H4 (cell line): ENCODE measurements at places on chromosomes 1 and 21. TPM values are rescaled to one million over a fixed set of nuclear protein-coding genes. Genes with fewer than 3 reads are reported as not detected.

The GPA33 gene
- total RNA-seq: not detected in 2 replicates

The TMEM59 gene
- total RNA-seq: 419 and 447 TPM in 2 replicates

The TMEM9 gene
- 81.6 and 97.5 TPM in 2 replicates for total RNA-seq

The EDARADD gene
- 1.1 and 3.7 TPM in 2 replicates for total RNA-seq

The UTP25 gene
- total RNA-seq: 5.6 and 5.7 TPM in 2 replicates

The CYP4B1 gene
- total RNA-seq: not detected in 2 replicates

GRCh38 chr21:37792046-37792445, 124.2 kb downstream of the KCNJ6 start:
- no peak for DNase-seq

DNA sequence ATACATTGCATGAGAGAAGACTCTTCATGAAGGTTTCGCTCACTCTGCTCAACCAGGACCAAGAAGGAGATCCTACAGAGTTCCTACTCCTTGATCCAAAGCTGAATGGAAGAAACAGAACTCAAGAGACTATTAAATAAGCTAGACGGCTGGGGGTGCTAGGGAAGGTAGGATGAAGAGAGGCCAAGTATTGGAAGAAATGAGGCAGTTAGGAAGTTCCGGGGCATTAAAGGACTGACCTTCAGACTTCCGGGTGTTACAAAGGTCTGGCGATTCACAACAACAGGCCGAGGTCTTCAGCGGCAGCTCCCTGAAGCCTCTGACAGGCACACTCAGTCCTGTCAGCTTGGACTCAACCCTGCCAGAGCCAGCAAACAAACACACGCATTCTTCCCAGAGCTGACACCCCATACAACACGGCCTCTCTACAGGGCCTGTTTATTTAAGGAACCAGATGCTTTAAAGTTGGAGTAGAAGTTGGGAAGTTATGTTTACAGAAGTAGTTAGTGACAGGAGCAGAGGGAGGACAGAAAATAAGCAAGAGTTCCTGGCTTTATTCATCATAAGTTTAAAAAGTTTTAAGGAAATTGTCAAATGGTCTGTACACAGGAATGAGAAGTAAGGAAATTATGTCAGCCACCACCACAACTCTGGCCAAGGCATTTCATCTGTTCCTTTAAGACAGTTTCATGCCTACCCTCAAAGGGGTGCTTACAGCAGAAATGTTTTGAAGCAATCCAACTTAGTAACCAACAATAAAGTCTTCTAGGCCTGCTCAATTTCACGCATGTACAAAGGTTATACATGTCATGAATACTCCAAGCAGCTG, 4.7 kb downstream of the SORT1 start:
- peak; percentile 41 for DNase-seq

- DNase-seq: no peak
Observed at GRCh38 chr1:233897325-233898162, 6.9 kb upstream of the SLC35F3 start.

DNA sequence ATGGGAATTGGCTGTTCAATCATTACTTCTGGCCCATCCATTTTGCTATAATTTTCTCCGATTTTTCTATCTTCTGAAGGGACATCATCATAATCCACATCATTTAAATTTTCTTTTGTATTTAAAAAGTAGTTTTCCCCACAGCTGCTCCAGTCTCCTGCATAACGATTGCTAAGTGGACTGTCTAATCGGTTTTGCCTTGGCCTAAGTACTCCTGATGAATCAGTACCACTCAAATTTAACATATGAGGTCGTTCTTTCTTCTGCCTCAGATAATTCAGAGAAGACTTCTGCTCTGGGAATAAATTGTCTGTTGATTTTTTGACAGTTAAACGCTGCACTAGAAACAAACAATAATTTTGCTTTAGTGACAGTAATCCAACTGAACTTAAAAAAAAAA, 41.9 kb downstream of the SYDE2 start:
- DNase-seq: no peak

GRCh38 chr21:38794978-38795377, 10.8 kb upstream of the ETS2 start:
- no peak for DNase-seq

DNA sequence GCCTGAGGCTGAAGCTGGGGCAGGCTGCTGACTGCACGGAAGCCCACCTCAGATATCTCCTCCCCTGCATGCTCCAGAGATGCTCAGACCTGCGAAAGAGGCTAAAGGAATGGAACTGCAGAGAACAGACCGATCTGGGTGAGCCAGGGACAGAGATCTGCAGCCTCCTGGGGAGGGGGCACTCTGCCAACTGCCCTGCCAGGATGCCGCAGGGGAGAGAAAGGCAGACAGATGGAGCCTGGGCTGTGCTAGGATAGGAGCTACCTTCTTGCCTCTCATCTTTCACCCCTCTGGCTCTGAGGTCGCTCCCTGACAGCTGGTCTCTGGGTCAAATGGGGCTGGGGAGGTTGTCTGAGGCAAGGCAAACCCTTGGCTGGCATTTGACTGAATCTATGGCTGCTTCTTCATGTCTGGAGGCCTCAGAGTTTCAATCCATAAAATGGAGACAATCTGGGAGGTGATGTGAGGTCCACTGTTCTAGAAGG, 238.2 kb downstream of the GRIK3 start:
- no peak for DNase-seq

- no peak for DNase-seq
Observed at GRCh38 chr1:161229896-161230295, 4.0 kb downstream of the TOMM40L start.

DNA sequence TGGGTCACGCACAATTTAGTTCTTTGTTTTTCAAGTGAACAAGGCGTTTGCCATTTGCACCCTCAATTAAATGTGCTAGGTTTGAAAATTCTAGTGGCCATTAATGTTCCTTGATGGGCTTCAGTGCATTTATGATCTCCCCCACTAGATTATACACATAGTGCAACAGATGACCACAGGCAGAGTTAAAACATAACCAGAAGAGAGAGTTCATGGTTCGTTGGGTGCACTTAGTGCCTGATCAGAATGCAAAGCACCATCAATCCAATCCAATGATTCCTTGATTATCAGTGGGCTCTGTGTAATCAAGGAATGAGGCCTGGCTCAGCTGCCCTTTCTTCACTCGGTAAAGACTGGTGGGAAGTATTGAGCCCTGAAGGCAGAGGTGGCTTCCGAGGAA, 334.5 kb downstream of the PRDM2 start:
- no peak for DNase-seq
